ENCODE measurements at places on chromosomes 2 and 18.

- no peak for DNase-seq
These were observed 4.8 kb upstream of the ITPRIPL1 start for GRCh38 chr2:96320326-96320725.

GRCh38 chr2:218095853-218096252, 26.8 kb downstream of the RUFY4 start:
- DNase-seq: no peak

DNA sequence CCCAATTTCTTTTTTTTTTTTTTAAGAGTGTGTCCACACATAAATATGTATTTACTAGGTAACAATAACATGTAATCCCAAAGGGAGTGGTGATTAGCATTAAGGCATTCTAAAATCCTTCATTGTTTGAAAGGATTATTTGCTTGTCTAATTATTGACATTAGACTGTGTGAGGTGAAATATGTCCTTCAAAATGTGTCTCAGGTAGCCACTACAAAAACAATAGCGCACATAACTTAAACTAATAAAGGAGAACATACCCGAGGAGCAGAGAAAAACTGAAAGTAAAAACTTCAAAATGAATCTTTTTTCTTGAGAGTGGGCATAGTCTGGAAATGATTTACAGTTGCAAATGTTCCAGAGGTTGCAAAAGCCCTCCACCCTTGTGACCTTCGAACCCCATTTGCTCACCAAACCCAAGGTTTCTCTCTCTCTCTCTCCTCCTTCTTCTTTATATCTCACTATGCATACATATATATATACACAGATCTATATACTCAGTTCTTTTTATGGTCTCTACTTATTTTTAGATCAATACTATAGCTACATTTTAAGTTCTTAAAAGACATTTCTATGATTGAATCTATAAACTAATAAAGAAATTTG, 24.4 kb upstream of the FRZB start:
- no peak for DNase-seq

DNA sequence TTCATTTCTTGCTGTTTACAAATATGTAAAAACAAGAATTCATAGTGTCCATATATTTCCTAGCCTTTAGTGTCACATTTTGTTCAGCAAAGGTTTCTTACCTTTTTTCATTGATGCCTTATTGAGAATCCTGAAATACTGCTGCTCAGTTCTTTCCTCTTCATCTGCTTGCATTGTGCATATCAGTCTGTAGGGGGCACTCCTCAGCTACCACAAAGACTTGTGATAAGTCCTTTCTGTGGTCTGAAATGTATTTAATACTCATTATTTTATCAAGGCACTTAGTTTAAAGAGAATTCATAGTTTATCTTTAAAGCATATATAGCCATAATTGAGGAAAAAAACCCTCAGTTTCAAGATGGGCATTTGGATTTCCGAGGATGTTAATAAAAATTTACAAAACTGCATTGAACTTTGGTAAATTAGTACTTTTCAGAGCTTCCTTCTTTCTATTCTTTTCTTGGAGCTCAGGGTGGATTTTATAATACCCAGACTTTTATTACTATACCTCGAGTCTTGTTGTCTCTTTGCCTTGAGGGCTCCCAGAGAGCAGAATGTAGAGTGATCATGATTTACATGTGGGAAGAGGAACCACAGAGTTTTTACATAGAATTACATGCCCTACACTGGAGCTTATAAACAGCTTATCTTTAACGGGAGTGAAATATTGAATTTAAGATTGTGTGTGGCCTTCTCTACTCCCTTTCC, 570.1 kb downstream of the PLCL1 start:
- peak; percentile 18 for DNase-seq

DNA sequence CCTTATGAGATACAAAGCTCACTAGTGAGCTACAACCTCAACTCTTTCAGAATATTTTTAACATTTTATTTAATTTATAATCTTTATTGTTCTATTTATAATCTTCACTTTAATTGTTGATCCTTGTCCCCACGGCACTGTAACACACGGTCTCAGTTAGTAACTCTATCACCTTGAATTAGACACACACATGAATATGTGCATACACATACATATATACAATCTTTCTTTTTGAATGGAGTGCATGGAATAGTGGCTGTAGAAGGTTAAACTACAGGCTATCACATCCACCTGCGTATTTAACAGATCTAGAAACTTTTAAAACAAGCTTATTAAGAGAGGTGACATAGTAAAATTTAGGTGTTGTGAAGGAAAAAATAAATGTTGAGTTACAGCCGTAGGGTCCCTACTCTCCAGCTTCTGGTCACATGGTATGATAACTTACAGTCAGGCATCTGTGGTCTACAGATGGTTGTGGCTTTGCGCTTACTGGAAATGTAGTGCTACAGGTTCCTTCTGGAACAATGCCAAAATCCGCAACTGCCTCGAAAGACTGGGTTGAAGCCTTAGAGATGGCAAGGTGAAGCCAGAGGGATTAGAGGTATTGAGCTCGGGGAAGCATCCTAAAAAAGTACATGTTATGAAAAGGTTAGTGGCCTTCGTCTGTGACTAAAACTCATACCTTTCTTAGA, 1324.1 kb upstream of the SLC39A10 start:
- no peak for DNase-seq

DNA sequence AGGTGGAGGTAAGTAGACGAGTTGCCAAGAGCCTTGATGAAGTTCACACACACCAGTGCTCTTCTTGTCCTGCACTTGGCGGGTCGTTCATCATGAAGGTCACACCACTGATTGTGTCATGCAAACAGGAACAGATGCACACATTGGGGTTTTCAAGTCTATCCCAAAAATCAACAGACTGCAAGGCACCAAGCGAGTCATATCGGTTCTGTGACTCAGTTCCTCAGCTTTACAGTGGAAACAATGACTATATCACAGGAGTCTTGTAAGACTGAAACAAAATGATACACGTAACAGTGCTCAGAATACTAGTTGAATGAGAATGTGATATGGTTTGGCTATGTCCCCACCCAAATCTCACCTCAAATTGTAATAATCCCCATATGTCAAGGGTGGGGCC, 526.9 kb upstream of the ID2 start:
- DNase-seq: peak; percentile 50

- no peak for DNase-seq
These were observed 54.4 kb downstream of the RPL37A start for GRCh38 chr2:216553093-216553478.

GRCh38 chr2:37671816-37672103, 318 bp upstream of the CDC42EP3 start:
- DNase-seq: no peak

All from activated T-cell treated with anti-CD3 and anti-CD28 coated beads for 24 hours (primary cell).